ENCODE measurements at places on chromosomes 4 and X.

GRCh38 chr4:53916431-53916889, 147.9 kb downstream of the CHIC2 start:
- DNase-seq = no peak

GRCh38 chr4:138688408-138689085, 327.0 kb upstream of the NOCT start:
- DNase-seq = no peak

DNA sequence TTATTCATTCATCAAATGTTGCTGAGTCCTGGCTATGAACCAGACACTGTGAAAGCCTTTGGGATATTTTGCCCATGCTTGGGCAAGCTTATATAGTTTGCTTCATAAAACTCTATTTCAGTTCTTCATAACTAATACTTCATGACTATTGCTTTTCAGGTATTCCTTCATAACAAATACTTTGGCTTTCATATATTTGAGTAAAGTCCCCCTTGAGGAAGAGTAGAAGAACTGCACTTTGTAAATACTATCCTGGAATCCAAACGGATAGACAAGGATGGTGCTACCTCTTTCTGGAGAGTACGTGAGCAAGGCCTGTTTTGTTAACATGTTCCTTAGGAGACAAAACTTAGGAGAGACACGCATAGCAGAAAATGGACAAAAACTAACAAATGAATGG, 1.7 kb upstream of the AFP start:
- no peak for DNase-seq

DNA sequence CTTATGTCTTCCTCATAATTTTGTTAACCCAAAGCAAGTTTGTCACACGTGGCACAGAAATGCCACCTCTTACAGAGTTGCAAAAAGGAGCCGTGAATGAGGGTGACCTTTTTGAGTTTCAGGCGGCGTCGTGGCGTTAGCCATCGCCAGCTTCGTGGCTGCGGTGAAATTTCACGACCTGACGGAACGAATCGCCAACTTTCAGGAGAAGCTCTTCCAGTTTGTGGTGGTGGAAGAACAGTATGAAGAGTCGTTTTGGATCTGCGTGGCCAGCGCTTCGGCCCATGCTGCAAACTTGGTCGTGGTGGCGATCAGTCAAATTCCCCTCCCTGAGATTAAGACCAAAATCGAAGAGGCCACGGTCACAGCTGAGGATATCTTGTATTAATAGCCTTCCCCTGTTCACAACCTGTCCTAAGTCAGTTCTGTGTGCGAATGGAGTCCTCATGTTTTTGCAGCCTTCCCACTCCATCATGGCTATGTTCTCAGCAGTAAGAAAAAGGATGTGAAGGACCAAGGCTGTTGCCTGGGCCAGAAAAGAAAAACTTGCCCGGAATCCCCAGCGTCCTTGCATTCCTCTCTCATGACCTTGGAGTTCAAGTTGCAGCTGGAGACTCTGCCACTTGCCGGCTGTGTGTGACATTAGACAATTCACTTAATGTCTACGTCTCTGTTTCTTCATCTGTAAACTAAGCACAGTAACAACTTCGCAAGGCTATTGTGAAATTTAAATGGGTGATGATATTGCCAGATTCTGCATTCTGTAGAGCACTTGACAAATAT, 11.9 kb downstream of the CLRN2 start:
- no peak for DNase-seq

- DNase-seq = no peak
Measured at GRCh38 chrX:82163701-82164100, 961.8 kb downstream of the SH3BGRL start.

DNA sequence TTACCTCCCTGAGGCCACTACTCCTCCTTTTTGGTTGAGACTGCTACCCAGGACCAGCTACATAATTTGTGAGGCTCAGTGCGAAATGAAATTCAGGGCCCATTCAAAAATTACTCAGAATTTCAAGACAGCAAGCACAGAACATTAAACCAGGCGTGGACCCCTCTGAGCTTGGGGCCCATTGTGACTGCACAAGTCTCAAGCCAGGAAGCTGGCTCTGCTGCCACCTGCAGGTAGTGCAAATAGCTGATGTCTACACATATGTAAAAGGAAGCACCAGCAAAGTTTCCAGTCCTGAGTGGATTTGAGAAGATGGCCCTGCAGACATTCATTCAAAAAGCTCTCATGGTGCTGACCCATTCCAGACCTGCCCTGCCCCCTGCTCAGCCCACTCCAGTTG, 213.4 kb upstream of the LNX1 start:
- no peak for DNase-seq

- no peak for DNase-seq
Measured at GRCh38 chr4:159337041-159337440, 234.2 kb downstream of the RAPGEF2 start.

- DNase-seq = no peak
Measured at GRCh38 chr4:38461342-38461741, 202.7 kb upstream of the KLF3 start.

- DNase-seq = no peak
Measured at GRCh38 chr4:159979953-159980352, 877.1 kb downstream of the RAPGEF2 start.

GRCh38 chr4:42637867-42638266, 19.0 kb downstream of the ATP8A1 start:
- DNase-seq = no peak

DNA sequence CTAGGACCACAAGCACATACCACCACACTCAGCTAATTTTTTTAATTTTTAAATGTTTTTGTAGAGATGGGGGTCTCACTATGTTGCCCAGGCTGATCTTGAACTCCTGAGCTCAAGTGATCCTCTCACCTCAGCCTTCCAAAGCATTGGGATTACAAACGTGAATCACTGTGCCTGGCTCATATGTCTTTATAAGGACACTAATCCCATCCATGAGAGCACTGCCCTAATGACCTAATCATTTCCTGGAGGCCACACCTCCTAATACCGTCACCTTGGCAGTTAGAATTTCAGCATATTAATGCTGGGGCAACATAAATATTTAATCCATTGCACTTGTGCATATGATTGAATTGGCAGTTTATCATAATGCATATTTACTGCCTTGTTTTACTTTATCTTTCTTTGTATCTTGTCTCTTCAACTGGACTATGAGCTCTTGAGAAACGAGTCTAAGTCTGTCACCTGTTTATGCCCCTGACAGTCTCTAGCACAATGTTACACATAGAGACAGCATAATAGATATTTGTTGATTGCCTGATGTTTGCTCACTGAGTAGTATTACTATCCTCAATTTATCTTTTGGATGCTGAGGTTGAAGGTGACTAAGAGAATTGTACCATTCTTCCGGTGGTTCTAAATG, 172.0 kb downstream of the AASDH start:
- no peak for DNase-seq

DNA sequence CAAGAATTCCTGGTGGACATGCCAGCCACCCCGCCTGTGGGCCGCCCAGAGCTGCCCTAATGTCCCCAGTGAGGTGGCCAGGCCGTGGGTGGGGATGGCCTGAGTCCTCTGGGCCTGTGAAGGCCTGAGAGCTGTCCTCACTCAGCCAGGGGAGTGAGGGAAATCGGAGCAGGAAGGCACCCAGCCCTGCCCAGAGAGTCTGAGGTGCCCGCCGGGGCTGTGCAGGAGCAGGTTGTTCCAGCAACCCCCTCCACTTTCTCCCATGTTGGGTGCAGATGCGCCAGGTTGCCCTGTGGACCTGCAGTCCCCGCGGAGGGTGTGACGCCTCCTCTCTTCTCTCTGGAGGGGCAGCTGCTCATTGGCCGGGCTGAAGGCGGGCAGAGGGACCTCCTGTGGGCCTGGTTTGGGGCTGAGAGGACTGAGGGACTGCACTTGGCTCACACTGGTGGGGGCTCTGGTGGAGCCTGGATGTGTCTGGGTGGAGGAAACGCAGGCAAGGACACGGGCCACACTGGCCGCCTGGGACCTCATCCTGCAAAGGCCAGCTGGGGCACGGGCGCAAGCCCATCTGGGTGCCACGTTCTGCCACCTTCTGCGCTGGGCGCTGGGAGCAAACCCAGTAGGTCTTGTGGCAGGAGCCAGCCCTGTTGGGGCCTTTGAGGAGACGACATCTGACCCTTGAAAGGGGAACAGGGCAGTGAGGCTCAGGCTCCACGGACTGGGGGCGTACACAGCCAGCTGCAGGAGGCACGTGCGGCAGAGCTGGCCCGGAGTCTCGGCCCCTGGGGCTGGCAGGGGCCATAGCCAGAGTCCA, 14.0 kb downstream of the DOK7 start:
- no peak for DNase-seq

DNA sequence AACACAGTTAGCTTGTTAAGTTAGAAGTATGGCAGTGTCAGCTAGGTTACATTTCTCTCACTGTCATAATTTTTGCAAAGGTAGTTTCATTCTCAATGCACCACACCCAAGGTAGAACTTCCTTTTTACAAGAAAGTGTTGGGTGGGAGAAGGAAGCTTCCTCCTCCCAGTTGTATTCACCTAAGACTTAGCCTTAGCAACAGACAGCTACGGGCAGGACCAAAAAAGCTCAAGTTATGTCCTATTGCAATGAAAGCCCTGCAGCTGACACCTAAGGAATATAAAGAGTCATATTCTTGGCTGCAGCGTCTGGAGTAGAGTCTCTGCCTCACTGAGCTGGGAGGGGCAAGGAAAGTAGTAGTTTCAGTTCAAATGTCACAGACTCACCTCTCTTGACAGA, 25.1 kb upstream of the PRDM8 start:
- no peak for DNase-seq

DNA sequence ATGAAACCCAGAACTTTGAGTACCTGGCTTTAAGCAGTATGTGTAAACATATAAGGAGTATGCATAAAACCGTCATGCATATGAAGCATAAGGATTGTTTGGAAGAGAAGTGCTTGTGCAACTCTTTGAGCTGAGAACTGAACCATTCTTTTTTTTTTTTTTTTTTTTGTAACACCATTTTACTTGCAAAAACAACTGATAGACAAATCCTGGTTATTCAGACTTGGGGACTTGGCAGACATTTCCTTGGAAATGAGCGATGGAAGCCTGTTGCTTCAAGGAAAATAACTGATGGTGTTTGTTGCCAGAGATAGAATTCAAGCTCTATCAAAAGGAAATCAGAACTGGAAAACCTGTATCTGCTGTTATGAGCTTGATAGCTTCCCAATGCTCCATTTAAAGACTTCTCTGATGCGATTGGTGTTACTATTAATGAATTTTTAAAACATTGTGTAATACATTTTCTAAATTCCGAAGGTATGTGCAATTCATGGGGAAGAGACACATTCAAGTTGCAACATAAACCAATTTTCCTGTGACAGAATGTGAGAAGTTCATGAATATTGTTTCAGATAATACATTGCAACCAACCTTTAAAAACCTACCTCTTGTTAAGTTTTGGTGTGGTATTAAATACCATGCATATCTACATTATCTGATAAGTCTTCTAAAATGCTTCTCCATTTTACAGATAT, 47.0 kb upstream of the FAT1 start:
- no peak for DNase-seq

- DNase-seq = no peak
Measured at GRCh38 chr4:12712648-12713339, 771.3 kb downstream of the RAB28 start.

DNA sequence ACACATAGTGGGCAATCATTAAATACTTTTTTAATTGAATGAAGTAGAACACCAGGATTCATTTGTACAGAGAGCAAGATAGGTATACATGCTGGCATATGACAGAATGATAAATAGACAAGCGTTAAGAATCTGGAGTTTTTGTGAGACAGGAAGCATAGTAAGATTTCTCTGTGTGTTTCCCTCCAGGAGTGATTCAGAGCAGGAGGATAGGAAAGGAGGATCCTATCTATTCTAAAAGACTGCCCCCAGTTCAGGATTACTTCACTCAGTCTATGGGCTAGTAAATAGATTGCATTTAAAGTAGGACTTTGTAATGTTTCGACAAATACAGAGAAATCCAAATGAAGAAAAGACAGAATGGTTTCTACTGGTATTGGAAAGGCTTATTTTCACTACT, 423.7 kb downstream of the PDGFC start:
- DNase-seq = no peak

DNA sequence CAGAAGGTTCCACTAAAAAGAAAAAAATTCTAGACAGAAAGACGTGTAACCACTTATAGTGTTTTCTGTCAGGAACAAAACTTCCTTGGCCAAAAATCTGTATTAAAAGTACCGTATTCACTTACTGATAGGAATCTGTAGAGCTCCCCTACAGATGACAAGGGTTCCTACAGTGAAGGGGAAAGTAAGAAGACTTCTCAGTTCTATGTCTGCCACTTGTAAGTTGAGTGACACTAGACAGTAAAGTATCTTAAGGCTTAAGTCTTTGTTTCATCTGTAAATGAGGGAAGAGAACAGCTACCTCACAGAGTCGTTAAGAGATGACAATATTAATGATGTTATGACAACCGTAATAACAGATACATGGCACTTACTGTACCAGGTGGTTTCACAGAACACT, 3.3 kb downstream of the COQ2 start:
- no peak for DNase-seq

DNA sequence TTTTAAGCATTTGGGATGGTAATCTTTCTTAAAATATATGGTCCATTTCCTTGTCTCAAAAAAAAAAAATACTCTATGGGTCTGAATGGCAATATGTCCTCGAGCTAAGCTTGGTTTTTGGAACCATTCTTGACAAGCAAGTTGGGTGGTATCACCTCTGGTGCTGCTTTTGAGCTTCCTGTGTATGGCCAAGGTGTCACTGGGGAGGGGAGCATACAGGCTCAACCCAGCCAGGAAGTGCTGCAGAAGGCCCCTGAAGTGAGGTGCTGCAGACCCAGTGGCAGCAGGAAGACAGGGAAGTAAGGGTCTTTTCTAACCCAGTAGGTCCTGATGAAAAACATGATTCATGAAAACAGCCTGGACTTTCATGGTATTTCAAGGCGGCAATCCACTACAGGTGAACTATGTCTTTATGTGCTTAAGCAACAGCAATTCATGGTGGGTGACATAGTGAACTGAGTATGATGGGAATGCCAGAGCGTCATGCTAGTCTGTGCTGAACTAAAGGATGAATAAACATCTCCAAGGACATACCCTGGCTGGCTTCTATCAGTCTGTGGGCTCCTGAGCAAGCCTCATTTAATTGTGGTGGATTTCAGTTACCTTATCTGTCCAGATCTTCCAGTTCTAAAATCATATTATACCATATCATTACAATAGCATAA, 15.1 kb downstream of the TRAPPC2 start:
- peak; percentile 25 for DNase-seq

All from NK-92 treated with Interleukin-12 subunit alpha and Interleukin-12 subunit beta, amount 100 ng/mL, for 24 hours (cell line).